ENCODE measurements at places on chromosomes 5 and 9.

- DNase-seq, result no peak
These were observed 2.3 kb downstream of the SLC22A4 start for GRCh38 chr5:132296412-132297016.

DNA sequence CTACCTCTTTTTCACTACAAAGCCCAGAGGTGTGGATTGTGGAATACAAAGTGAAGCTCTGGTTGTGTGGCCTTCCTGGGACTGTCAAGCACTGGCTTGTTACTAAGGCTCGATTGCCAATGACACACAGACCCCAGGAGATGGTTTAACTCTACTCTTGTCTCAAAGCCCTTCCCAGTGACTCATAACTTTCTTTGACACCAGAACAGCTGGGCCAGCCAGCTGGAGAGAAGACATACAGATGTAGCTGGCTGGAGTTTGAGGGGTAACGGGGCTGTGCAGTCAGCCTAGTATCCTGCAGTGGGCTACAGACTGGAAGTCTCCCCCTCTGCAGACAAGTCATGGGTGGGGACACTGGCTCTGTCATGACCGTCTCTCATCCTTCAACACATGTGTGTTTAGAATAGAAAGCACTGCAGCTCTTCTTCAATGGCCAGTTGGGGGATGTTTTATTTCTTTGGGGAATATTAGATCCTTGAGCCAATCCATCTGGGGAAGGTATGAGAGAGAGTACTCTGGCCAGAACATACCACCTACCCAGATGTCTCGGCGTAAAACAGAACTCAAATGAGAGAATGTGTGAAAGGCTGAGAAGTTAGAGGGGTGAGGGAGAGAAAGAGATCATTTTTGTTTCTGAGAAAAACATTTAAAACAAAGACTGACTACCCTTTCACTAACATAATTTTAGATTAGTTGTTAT, 53.3 kb downstream of the SEMA6A start:
- DNase-seq, result no peak

GRCh38 chr9:90891308-90892040, 89.9 kb downstream of the SYK start:
- no peak for DNase-seq

- peak; percentile 69 for DNase-seq
These were observed 54.8 kb downstream of the CAMK4 start for GRCh38 chr5:111278858-111279504.

- no peak for DNase-seq
These were observed 64.6 kb downstream of the ELOVL7 start for GRCh38 chr5:60779466-60779865.

DNA sequence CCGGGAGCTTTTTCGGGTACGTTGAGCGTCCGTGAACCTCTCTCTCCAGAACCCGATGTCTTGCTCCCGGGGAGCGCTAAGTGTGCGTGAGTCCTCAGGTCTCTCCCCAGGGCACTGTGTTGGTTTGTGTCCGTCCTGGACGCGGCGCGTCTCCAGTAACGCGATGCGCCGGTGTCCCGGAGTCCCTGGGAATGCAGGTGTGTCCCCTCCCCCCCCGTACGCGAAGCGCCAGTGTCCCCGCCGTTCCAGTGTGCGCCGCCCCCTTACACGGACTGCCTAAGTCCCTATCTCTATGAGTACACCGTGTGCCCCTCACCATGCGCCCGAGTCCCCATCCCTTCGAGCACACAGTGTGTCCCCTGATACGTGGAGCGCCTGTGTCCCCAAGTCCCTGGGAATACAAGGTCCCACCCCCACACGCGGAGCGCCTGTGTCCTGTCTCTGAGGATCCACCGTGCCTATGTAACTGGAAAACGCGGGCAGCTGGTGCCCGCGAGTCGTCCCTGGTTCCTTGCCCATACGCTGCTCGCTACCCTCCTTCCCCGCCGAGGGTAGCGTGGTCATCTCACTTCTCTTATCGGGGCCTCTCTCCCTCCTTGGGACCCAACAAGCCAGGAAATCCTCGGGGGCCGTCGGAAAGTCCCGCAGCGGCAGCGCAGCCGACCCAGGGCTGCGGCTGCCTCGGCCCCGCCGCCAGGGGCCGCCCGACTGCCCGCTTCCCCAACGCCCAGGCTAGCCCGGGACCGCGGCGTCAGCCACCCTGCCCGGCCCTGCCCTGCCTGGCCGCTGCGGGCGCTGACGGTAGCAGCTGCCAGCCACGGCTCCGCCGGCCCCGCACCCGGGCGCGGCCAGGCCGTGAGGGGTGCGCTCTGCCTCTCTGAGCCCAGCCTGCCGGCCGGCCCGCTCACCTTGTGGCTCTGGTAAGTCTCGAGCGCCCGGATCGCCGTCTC, 709 bp downstream of the ELL2 start:
- peak; percentile 56 for DNase-seq

GRCh38 chr9:92795598-92796336, 31.1 kb upstream of the BICD2 start:
- no peak for DNase-seq

- no peak for DNase-seq
These were observed 2.7 kb upstream of the CXXC5 start for GRCh38 chr5:139645430-139645871.

DNA sequence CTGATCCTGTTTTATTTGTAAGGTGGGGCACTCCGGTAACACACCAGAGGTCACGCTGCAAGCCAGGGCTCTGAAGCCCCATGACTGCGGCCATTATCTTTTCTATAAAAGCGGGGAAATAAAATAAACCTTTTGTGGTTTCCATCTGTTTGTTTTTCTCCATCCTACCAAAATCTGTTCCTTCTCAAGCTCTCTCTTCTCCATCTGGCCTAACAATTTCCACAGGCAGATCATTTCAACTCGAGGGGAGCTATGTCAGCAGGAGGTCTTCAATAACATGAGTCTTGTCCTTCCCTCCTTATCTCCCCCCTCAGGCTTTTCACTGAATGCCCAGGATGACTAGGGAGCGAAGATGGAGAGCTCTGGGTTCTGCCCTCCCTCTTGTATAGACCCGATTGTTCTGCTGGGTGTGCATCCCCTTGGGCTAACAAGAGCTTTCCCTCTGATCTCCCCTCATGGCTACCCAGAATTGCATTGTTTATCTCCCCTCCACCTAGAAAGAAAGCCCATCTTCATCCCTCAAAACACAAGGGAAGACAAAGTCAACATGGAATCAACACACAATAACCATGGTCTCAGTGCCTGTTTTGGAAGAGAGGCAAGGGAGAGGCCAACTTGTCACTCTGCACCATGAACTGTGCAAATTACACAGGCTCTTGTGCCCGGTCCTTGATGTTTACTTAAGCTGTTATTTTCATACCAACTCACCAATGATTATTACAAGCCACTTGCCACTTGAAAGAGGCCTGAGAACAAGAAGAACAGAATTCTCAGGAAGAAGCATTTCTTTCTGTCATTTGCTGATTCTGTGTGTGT, 187.8 kb downstream of the FANCC start:
- no peak for DNase-seq

DNA sequence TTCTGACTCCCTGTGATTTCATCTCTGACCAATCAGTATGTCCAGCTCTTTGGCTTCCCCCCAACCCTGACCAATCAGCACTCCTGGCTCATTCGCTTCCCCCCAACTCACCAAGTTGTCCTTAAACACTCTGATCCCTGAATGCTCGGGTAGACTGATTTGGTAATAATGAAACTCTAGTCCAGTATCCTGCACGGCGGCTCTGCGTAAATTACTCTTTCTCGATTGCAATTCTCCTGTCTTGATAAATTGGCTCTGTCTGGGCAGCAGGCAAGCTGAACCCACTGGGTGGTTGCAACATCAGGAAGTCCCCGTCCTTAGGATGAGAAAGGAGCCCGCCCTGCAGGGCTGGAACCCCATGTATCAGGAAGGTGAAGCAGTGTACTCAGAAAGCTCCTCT, 10.4 kb downstream of the FCN2 start:
- DNase-seq, result no peak

GRCh38 chr5:90161414-90161813, 248.1 kb downstream of the CETN3 start:
- DNase-seq, result no peak

GRCh38 chr5:151868451-151868850, 56.2 kb downstream of the GLRA1 start:
- no peak for DNase-seq

DNA sequence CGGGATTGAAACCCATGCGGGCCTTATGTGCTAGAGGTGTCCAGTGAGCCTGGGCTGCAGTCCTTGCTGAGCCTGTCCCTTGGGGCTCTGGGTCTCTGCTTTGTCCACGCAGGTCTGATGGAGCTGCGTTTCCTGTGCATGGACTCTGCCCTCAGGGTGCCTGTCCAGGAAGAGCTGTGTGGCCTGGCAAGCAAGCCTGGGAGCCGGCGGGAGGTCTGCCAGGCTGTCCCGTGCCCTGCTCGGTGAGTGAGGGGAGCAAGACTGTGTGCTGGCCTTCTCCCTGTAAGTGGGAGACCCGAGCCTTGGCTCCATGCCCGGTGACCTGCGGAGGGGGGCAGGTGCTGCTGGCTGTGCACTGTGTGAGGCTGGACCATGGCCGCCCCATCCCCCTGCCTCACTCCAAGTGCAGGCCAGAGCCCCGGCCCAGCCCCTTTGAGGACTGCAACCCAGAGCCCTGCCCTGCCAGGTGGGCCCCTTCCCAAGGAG, 11.2 kb upstream of the CACFD1 start:
- DNase-seq, result no peak

- DNase-seq, result no peak
These were observed 44.3 kb downstream of the BICD2 start for GRCh38 chr9:92720209-92720765.

GRCh38 chr9:33436445-33436844, 10.9 kb downstream of the AQP3 start:
- DNase-seq, result no peak

GRCh38 chr9:36158122-36158521, 11.1 kb upstream of the CCIN start:
- no peak for DNase-seq

DNA sequence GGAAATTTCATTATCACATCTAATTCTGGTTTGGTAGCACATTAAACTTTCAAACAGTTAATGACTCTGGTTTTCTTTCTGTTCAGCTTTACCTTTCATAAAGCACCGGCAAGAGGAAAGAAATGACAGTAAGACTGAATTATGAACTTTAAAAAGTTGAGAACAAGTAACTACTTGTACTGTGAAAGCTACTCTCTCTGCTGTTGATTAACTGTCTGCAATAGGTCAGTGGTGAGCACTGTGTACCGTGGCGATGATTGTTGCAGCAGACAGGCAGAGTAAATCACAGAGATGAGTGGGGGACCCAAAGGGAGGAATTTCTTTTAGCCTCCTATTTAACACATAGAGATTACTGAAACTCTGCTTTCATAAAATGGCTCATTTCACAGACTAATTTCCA, 74.0 kb upstream of the MEF2C start:
- no peak for DNase-seq

DNA sequence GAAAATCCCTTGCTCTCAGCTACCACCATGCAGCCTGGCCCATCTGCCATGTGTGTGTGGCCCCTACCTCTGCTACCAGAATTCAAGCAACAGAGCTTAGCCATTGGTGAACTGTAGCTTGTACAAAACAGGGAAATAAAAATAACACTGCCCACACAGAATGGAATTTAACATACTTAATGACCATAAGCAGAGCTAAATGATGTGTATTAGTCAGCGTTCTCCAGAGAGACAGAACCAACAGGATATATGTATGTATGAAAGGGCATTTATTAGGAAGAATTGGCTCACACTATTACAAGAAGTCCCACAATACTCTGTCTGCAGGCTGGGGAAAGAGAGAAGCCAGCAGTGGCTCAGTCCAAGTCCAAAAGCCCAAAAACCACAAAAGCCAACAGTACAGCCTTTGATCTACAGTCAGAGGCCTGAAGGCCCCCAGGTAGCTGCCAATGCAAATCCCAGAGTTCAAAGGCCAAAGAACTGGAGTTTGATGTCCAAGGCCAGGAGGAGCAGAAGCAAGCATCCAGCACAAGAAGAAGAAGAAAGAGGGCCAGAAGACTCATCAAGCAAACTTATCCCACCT, 318.8 kb downstream of the DNAH5 start:
- no peak for DNase-seq

DNA sequence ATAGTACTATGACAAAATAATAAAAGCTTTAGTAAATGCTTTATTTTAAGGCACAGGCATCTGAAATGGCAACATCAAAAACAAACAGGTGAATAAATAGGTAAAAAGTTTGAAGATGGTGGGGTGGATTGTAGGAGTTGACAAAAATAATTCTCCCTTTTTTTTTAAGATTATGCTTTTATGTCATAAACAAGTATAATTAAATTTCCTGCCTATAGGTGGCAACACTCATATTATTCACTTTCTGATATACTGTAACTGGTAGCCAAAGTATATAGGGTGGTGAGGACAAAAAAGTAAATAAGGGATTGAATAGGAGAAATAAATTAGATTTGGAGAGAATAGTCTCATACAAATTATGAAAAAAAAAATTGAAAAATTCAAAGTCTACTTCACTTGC, 120.0 kb upstream of the ACOT12 start:
- DNase-seq, result no peak

DNA sequence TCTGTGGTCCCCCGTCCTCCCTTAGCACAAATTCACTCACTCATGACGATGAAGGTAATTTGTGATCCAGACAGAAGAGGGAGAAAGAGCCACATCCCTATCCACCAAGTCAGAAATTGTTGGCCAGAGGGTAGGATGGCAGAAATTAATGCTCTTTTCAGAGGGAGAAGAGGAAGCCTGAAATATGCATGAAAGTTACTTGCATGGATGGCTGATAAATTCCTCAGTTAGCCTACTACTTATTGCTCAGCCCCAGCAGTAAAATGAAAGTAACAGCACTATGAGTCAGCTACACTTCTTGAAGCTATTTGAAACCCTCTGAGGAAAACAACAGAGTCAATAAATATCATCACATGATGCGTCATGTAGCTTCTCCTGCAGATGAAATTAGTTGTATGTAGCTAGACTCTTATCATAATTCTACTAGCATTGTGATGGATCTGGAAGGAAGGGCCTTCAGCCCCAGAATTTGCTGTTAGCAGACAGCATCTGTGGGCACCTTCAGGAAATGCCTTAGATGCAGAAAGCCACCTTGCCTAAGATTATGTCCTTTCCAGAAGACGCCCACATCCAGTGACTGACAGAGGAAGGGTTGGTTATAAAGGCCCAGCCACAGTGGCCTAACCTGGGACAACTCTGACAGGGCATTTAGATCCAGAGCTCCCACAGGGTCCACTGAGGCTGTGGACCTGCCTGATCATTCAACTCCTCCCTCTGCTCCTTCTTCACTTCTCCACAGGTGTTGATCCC, 81.2 kb upstream of the CCDC112 start:
- DNase-seq, result no peak

DNA sequence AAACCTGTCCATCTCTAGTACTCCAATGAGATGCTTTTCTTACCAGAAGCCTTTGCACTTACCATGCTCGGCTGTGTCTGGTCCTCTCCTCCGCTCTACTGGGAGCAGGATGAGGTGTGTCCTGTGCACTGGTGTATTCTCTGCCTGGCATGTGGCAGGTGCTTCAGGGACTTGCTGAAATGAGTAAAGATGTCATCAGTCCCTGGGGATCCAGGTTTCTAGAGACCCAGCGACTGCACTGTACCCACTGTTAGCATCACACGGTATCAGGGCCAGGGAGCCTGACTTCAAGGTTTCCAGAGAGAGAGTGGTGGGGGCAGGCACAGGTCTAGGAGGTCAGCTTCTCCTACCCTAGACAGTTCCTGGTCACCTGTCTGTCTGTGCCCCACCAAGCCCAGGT, 10.5 kb downstream of the PTTG1 start:
- no peak for DNase-seq
